SIG-M5 (cell line): ENCODE measurements at places on chromosomes 16 and 17.

GRCh38 chr17:68812876-68813584 is 142.2 kb downstream of the ABCA8 start:
- no peak for DNase-seq

- no peak for DNase-seq
Observed at GRCh38 chr17:33135691-33136090, 144.0 kb downstream of the SPACA3 start.

- DNase-seq, result no peak
Observed at GRCh38 chr17:82301300-82301915, 16.0 kb downstream of the CD7 start.

DNA sequence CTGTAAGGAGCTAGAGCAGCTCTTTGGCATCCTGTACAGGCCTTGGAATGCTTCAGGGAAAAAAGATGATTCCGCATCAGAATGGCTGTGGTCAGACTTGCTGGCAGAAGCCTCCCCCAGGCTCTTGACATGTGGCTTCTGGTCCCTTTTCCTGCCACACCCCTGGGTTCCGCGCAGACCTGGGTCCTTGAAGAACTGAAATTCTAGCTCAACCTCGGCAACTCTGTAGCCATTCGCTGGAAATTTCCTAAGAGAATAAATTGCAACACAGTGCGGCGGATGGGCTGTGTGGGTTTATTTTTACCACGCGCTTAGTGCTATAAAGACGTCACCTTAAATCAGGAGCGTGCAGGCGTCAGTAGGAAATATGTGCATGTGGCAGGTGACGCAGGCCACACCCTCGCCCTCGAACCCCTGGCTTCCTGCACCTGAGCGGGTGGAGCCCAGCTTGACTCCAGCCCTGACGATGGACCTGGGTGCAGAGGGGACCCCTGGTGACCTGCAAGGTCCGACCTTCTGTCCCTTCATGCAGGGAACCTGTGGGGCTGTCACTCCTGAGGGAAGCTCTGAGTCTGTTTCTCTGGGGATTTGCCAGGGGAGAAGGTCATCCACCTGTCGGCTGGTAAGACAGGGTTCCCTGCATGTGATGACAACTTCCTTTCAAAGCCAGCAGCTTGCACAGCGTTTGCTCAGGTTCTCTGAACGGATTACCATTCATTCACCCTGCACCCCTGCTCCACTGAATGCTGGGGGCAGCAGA is 46.3 kb downstream of the METRNL start:
- DNase-seq, result peak; percentile 32

GRCh38 chr17:21538615-21539014 is 153.7 kb upstream of the KCNJ18 start:
- DNase-seq, result no peak

GRCh38 chr17:47742319-47743181 is 9.5 kb downstream of the TBX21 start:
- DNase-seq, result no peak

DNA sequence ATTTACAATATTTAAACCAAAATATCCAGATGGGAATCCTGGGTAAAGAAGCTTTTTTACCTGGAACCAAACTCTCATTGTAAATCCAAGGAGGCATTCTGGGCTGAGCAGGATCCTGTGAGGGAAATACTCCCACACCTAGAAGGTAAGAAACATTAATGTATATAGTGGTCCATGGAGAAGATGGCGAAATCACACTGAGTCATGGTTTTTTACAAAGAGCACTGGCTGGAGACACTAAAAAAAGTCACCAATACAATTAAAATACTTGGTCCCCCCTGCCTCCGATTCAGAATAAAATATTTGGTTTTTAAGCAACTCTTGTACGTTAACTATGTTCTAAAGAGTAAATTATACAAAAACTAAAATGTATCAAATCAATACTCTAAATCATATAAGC is 32.9 kb downstream of the SYNRG start:
- DNase-seq, result no peak

DNA sequence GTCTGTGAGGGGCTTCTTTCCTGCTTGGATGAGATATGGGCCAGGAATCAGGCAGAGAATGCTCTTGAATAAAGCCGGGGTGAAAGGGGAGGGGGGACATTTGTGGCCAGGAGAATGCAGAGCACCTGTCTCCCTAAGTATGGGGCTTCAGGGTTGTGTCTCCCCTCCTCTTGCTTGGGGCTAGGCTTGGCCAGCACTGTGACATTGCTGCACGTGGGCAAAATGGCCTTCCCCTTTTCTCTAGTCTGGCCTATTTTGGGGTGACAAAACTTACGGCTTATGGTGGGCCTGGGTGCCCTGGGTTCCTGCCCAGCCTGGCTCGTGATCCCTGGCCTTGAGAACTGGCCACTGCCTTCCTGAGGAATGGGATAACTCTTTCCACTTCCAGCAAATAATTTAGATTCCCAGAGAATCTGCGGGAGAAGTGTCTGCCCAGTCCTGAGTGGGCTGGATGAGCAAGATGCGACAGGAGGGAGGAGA is 5.6 kb downstream of the NFE2L1 start:
- DNase-seq, result no peak

- no peak for DNase-seq
Observed at GRCh38 chr17:21379080-21379711, 3.0 kb downstream of the KCNJ12 start.

GRCh38 chr16:58843675-58844074 is 109.6 kb upstream of the GOT2 start:
- DNase-seq, result no peak

DNA sequence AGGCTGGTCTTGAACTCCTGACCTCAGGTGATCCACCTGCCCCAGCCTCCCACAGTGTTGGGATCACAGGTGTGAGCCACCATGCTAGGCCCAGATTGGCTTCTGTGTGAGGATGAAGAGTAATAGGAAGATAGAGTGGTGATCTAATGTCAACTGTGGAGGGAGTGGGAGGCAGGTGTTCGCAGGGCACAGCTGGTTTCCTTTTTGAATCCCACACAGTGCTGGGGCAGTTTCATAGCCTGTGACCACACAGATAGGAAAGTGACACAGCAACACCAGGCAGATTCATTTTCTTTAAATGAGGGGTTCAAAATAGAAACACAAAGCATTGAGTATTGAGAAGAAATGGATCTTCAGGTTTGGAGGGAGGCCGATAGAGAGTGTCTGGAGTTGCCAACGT is 540.3 kb downstream of the WWOX start:
- DNase-seq, result no peak

GRCh38 chr16:22177968-22178930 is 15.9 kb downstream of the SDR42E2 start:
- no peak for DNase-seq

- DNase-seq, result no peak
Observed at GRCh38 chr17:41340934-41341861, 9.4 kb downstream of the KRT33A start.

- no peak for DNase-seq
Observed at GRCh38 chr17:79690466-79690865, 40.3 kb upstream of the ENPP7 start.

DNA sequence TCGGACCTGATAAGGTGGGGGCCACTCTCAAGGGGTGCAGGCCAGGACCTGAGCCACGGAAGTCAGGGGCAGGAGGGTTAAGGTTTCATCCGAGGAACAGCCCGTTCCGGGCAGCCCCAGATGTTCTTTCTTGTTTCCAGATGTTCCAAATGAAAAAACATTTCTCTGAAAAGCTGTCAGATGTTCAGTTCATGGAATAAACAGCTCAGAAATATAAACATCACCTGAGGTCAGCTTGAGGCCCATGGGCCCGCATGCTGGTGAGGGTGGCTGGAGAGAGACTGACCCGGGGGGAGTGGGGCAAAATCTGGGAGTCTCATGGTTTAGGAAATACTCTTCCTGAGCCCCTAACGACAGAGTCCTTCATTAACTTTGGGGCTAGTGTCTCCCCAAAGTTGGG is 1.5 kb upstream of the CD79B start:
- DNase-seq, result no peak

DNA sequence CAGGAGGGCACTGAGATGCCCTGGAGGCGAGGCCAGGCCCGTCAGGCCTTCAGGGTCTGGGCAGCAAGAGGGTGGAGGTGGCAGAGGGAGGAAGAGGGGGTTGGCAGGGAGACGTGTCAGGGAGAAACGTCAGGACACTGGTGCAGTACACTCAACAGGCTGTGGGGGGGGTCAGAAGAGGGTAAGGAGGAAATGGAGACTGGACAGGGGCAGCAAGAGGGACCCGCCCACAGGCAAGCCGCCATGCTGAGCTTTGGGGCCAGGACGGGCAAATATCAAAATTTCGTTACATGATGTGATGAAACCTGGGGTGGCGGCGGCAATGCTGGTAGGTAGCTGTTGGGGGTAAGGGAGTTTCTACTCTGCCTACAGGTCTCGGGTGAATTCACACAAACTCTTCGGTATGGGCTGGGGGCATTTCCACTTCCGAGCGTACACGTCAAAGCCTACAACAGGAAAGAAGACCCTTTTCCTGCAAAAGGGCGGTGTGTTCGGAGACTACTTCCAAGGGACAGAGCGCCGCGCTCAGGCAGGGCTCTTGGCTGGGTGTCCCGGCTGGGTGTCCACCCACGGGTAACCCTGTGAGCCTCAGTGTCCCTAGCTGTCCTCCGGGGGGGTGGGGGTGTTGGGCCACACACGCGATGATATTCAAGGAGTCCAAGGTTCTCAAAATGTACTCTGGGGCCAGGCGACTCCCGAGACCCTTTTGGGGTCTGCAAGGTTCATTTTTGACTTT is 43.3 kb upstream of the ATP2A3 start:
- DNase-seq, result no peak

DNA sequence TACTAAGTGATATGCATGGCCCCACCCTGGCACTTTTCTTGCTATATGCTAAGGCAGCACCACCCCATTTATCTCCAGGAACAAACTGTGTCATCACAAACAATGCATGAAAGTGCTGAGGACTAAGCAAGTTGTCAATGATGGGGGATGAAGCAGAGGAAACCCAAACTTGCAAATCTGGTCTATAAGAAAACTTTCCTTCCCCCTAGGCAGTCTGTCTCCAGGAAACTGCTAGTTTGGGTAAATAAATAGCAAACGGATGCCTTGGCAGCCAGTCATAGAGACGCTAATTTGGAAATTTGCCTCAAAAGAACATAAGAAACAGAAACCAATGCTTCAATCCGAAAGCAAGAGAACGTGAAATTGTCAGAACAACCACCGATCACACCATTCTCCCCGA is 5.6 kb upstream of the HSBP1 start:
- DNase-seq, result no peak

GRCh38 chr17:12814718-12815117 is 25.4 kb downstream of the ARHGAP44 start:
- DNase-seq, result no peak

DNA sequence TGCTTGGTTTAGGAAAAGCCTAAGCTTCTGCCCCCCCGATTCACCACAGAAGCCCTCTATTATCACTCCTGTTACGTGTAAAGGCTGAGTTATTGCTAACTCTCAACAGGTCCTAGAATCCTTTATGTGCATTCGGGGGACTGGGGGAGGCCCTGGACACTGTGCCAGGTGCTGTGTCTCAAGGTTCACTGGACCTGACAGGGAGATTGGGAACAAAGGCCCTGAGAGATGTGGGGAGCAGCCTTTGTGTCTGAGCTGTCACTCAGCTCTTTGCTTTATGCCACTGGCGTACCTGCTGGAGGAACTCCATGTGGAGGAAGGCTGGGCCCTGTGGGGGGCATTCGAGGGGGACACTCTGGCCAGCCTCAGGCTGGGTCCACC is 65.9 kb downstream of the METRNL start:
- no peak for DNase-seq

GRCh38 chr16:50622643-50623369 is 58.3 kb downstream of the SNX20 start:
- no peak for DNase-seq

DNA sequence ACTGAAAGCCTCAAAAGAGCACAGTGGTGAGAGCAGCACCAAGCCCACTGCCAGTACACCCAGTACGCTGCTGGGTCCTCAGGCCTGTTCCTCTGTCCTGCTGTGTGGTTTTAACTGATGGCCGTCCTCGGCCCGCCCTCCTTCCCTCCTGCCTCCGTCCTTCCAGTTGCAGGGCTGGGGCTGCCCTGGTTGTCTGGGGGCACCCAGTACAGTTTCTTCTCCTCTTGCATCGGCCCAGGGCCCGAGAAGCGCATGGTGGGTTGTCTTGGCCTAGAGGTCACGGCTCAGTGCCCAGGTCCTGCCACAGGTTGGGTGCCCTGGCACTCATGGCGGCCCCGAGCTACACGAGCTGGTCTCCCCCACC is 70.8 kb upstream of the KCTD5 start:
- DNase-seq, result no peak

GRCh38 chr16:69084289-69084688 is 21.2 kb upstream of the HAS3 start:
- DNase-seq, result no peak

GRCh38 chr16:58012481-58012880 is 11.3 kb downstream of the USB1 start:
- DNase-seq, result no peak

- peak; percentile 27 for DNase-seq
Observed at GRCh38 chr16:17369421-17370222, 101.1 kb downstream of the XYLT1 start.

DNA sequence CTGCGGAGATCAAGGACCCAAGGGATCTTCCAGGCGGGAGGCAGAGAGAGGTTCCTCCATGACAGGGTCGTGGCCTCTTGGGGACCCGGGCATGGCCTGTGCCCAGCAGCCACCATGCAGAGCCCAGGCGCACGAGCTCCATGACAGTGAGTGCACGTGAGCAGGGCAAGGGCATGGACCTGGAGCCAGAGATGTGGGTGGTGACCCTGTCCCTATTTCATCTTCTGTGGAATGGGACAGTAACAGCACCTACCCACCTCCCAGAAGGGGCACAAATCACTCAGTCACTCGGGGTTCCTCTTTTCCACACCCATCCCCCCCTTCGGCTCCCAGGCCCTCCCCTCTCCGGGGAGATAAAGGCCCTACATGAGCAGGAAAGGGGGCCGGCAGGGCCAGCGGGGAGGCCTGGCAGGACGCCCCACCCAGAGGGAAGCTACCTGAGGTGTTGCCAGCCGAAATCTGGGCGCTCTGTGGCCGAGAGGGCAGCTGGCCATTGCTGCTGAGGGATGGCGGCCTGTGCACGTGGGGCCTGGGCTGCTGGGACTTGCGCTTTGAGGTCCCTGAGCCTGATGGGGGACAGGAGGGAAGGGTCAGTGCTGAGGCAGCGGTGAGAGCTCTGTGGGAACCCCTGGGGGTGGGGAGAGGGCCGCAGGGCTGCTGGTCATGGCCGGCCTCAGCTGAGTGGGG is 10.4 kb downstream of the UBALD2 start:
- no peak for DNase-seq

DNA sequence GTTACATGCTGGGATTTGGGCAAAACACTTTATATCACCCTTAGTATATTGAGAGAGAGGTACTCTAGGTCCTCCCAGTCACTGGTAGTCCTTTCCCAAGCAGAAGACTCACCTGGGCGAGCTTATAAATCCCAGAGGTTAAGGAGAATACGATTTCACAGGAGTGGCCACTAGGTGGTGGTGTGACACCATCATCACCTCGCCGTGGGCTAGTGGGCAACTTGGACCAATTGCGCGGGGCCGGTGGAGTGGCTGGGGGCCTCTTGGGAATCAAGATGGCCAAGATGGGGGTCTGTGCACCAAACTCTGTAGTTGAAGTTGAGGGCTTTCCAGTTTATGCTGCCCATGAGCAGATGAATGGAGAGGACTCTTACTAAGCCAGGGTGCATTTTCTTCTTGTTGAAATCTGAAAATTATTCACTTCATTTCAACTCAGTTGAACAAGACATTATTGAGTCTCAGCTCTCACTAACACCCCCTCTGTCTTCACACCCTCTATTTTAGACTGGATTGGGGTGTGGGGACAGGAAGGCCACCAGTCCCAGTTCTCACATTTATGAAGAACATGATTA is 38.2 kb upstream of the PIRT start:
- DNase-seq, result no peak
